ENCODE measurements at places on chromosomes 7 and 10. TPM values are rescaled to one million over a fixed set of nuclear protein-coding genes. Genes with fewer than 3 reads are reported as not detected.

- DNase-seq: no peak
These were observed 302.6 kb upstream of the SEMA3D start for GRCh38 chr7:85489498-85489897.

GRCh38 chr7:113256883-113257531 lies 138.7 kb upstream of the SMIM30 start:
- no peak for DNase-seq

DNA sequence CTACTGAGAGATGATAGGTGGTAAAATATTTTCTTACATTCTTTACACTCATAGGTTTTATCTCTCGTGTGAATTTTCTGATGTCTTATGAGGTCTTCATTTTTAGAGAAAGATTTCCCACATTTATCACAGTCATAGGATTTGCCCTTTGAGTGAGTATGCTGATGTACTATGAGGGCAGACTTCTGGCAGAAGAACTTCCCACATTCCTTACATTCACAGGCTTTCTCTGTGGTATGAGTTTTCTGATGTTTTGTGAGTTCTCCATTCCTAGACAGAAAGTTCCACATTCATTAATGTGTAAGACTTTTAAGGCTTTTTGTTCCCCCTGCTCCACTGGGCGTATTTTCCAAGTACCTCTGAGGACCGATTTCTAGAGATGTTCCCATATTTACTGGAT lies 23.5 kb downstream of the ZNF25 start:
- no peak for DNase-seq

- no peak for DNase-seq
These were observed 837.5 kb downstream of the LRMDA start for GRCh38 chr10:76268954-76269353.

DNA sequence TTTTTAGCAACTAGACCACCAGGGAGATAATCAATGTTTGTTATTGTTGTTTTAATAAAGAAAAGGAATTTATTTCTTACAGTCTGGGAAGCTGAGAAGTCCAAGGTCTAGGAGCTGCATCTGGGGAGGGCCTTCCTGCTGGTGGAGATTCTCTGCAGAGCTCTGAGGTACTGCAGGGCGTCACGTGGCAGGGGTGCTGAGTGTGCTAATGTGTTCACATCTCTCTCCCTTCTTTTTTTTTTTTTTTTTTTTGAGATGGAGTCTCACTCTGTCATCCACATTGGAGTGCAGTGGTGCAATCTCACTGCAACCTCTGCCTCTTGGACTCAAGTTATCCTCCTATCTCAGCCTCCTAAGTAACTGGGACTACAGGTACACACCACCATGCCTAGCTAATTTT lies 150.9 kb upstream of the TRIM24 start:
- no peak for DNase-seq

- DNase-seq: no peak
These were observed 240.7 kb upstream of the MBL2 start for GRCh38 chr10:53013201-53013810.

GRCh38 chr10:60977161-60978122 lies 33.5 kb upstream of the RHOBTB1 start:
- DNase-seq: no peak

DNA sequence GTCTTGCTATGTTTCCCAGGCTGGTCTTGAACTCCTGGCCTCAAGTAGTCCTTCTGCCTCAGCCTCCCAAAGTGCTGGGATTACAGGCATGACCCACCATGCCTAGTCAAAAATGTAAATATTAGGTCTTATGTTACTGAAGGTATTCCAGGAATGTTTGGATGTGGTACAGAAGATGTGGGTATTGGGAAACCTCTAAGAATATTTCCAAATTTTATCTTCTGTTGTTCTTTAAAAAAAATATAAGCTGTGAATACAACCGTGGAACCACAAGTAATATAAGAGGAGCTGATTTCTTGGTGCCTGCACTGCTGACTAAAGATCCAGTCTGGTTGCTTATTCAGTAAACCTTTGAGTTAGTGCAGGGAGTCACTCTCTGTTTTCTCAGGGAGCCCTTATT lies 178.3 kb downstream of the AUTS2 start:
- DNase-seq: no peak

DNA sequence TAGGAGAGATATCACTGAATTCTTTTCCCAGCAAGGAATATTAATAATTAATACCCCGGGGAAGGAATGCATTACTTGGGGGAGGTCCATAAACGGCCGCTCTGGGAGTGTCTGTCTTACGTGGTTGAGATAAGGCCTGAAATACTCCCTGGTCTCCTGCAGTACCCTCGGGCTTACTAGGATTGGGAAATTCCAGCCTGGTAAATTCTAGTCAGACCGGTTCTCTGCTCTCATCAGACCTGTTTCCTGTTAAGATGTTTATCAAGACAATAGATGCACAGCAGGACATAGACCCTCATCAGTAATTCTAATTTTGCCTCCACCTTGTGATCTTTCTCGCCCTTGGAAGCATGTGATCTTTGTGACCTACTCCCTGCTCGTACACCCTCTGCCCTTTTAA lies 162.8 kb upstream of the KCND2 start:
- no peak for DNase-seq

DNA sequence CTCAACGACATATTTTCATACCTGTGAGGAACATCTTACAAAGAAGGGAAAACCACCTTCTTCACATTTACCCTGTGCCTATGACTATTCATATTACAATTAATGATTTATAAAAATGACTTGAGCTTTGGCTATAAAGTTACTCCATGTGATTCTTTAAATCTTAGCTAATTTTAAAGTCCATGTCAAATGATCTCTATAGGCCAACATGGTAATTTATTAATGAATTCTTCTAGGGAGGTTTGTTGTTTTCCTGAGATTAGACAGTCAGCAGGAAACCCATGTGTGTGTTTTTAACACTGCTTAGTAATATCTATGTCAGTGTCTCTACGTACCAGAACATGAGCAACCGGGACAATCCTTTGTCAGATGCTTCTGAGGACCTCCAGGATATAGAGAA lies 307.3 kb downstream of the IPMK start:
- DNase-seq: no peak

GRCh38 chr10:69056536-69057260 lies 31.2 kb upstream of the SRGN start:
- no peak for DNase-seq

- DNase-seq: no peak
These were observed 759.6 kb downstream of the NXPH1 start for GRCh38 chr7:9192969-9193368.

Gene IGFBP3
- 1.5 TPM for total RNA-seq

Gene LRRC4
- 0.65 TPM for total RNA-seq

Gene PRPS1L1
- total RNA-seq: not detected

Gene WBP1L
- 31.8 TPM for total RNA-seq

Gene FIGNL1
- total RNA-seq: 11.9 TPM

Gene HECW1
- total RNA-seq: not detected

Gene NODAL
- total RNA-seq: not detected

Gene AHCYL2
- total RNA-seq: 6.5 TPM

Gene STEAP1
- total RNA-seq: 1.8 TPM

Gene CLRN3
- total RNA-seq: 0.22 TPM

All from lung microvascular endothelial cell (primary cell).